Caco-2 (cell line): ENCODE measurements at places on chromosomes 12 and 14.

DNA sequence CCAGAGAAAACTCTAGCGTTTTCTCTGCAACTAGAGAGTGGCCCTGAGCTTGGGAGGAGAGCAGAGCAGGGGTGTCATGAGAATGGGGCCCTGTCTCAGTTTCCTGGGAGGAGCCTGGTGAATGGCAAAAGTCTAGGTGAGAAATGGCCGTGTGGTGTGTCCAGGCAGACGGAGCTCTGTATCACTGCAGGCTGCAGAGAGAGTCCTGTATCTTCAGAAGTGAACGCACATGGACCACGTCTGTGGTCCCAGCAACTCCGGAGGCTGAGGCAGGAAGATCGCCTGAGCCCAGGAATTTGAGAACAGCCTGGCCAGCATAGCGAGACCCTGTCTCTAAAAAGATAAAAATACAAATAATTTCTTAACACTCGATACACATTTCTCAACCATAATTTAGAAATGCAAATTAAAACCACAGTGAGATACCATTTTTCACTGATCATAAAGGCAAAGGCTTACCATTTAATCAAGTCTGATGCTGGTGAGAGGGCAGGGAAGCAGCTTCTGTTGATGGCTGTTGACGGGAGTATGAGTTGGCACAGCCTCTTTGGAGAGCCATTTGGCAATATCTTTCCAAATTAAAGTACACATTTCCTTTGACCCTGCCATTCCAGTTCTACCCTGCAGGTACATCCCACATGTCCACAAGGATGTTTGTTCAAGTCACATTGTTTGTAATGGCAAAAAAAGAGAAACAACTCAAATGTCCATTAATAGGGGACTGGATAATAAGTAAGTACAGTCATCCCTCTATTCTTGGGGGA lies 51.0 kb downstream of the NFKBIA start:
- no peak for DNase-seq

DNA sequence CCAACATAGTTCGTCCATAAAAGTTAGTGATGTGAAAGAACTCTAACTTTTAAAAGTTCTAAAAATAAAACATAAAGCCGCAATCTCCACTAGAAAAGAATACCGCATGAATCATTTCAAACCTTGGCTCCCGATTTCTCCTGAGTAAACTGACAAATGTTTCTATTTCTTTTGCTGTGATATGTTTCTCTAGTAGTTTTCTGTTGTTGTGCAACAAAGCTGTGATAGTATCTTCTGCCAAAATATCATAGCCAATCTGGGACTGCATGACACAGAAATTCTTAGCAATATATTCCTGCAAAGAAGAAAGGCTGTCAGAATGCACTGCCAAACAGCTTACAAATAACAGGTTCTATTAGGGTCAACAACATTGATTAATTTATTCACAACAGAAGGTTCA lies 174.0 kb downstream of the ITPR2 start:
- DNase-seq = no peak

DNA sequence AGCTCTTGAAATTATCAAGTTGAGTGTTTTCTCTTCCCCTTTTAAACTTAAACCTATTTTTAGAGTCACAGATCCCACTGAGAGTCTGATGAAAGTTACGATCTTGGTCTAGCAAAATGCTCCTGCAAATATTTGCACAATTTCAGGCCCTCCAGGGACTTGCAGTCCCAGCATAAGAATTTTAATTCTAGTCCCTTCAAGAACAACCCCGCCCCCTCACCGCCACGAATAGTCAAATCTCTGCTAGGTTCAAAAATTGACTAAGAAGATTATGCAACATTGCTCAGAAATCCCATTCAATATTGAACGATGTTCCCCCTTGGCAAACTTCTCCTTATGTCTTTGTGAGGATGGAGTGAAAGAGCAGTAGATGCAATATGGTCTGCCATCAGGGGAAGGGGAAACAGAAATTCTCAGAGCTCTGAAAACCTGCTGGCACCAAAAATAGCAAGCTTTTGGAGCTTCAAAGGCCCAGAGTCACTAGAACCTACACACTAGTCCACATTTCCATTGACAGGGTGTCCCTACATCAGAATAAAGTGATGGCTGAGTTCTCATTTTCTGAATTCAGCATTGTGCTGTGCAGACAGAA lies 127.5 kb upstream of the CCDC175 start:
- DNase-seq = no peak

DNA sequence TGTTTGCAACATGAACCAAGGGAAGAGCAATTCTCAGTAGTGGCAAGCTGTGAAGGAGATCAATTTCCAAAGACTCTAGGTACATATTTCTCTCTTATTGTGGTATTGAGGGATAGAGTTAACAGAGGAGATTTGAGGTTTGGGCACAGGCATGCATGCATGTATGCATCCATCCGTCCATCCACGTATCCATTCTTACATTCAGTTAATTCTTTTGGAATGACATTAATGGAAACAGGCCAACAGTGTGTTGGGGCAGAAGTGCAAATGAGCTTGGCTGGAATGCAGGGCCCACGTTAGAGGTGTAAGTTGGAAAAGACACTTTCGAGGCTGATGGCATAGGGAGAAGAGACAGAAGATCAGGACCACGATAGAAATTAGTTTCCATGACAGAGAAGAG lies 216.9 kb upstream of the PELI2 start:
- no peak for DNase-seq

DNA sequence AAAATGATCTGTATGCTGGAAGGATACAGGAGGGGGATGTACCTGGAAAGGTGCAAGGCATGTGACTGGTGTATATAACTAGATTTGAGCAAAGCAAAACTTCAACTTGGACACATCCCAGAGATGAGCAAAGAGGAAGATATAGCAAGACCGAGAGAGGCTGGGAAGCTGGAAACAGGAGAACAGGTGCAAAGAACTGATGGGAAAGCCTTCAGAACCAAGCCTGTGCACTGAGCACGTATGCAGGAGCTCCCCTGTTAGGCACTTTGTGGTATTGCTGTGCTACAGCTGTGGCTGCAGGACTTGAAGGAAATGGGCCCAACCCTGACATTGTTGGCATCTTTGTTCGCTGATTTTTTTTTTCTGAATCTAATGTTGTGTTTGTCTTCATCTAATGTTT lies 120.7 kb upstream of the PWP1 start:
- DNase-seq = no peak

- no peak for DNase-seq
These were observed 17.6 kb upstream of the CYP46A1 start for GRCh38 chr14:99666533-99666932.

GRCh38 chr12:52496590-52497071 lies 3.6 kb upstream of the KRT6A start:
- no peak for DNase-seq

GRCh38 chr12:121461048-121461447 lies 61.1 kb downstream of the RNF34 start:
- DNase-seq = no peak

GRCh38 chr14:87076146-87076545 lies 916.8 kb downstream of the GALC start:
- DNase-seq = no peak

- no peak for DNase-seq
These were observed 9.7 kb downstream of the SERPINA1 start for GRCh38 chr14:94378527-94379290.

DNA sequence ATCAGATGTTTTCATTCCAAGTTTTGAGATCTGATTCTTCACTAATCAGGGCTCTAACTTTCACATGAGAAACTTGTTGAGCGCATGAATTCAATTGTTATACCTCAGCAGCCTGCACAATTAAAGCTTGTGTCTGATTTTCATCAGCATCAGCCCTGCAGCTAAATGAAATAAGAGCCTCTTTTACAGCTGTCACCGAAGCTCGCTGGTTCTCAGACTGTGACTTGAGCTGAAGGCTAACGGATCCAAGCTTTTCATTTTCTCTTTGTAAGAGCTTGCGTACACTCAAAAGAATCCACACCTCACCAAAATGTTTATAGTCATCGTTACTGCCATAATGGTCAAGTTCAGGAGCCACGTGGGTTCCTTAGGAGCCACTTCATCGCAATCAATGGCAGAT lies 65.5 kb upstream of the BEGAIN start:
- no peak for DNase-seq

GRCh38 chr14:65351493-65352194 lies 60.9 kb upstream of the FUT8 start:
- no peak for DNase-seq

GRCh38 chr12:105721891-105722290 lies 391.4 kb downstream of the C12orf75 start:
- DNase-seq = no peak

DNA sequence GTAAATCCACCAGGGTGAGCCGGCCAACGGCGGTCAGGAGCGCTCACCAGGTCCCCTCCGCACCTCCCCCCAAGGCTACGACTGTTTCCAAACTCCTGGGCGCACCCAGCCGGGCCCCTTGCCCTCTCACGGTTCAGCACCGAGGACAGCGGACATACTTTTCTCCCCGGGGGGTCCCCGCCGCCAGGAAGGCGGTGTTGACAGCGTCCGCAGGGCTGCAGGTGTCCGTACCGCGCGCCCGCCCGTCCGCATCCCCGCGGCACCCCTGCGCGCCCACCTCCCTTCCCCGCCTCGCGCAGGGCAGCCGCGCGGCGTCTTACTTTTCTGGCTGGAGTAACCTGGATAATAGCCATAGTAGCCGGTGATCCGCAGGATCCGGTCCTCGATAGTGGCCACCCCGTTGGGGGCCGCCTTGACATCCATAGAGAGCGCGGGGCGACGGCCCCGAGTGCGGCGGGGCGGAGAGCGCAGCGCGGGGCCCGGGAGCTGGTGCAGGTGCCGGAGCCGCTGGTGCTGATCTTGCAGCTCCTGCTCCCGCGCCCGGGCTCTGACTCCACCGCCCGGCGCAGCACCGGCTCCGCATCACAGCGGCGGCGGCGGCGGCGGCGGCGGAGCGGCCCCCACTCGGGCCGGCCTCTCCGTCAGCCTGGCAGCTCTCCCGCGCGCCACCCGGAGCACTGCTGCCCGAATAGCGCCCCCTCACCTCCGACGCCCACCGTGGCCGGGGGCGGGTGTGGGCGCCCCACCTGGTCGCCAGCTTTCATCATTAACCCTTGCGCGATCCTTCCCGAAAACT lies at the start of gene SLC35F4:
Gene SLC35F4 (minus strand): TSS at position 690 of the 796 bp plus-strand sequence.
- no peak for DNase-seq

DNA sequence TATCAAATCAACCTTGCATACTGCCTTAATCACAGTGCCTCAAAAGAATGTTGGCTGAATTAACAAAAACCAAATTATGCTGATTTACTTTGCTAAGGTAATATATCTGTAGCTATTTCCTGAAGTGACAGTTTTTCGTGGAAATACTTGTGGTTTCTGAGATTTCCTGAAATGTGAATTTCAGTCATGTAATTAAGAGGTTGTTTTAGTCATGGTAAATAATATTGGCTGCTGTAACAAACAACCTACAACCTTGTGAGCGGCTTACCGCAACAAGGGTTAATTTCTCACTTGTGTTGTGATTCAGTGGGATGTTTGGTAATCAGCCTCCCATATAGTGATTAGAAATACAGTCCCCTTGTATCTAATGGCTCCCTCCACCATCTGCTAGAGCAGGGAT lies 387.9 kb downstream of the NELL2 start:
- no peak for DNase-seq

GRCh38 chr12:112370868-112371510 lies 11.2 kb downstream of the HECTD4 start:
- DNase-seq = peak; percentile 21

DNA sequence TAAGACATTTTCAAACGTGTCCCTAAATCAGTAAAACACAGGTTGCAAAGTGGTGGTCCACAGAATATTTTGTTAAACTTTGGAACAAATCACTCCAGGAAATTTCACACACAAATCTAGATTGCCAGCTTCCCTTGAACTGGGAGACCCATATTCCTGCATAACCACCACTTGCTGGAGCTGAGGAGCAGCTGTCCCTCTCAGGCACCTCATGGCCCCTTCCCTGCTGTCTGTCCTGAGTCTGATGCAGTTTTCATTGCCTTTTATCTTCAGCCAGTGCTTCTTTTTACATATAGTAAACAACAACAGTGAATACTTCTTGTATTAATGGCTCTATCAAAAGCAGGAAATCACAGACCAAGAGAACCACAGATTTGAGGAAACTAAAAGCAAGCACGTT lies 289.3 kb downstream of the MED13L start:
- DNase-seq = no peak

- no peak for DNase-seq
These were observed 10.9 kb downstream of the SMARCC2 start for GRCh38 chr12:56178347-56178746.

- DNase-seq = no peak
These were observed 263.2 kb downstream of the TRHDE start for GRCh38 chr12:72535212-72535990.

GRCh38 chr12:46841891-46842290 lies 16.1 kb upstream of the SLC38A4 start:
- no peak for DNase-seq

GRCh38 chr14:21748869-21749303 lies 75.3 kb upstream of the OR4E1 start:
- DNase-seq = peak; percentile 52

GRCh38 chr14:58697930-58698642 lies 60.3 kb downstream of the DACT1 start:
- DNase-seq = no peak

DNA sequence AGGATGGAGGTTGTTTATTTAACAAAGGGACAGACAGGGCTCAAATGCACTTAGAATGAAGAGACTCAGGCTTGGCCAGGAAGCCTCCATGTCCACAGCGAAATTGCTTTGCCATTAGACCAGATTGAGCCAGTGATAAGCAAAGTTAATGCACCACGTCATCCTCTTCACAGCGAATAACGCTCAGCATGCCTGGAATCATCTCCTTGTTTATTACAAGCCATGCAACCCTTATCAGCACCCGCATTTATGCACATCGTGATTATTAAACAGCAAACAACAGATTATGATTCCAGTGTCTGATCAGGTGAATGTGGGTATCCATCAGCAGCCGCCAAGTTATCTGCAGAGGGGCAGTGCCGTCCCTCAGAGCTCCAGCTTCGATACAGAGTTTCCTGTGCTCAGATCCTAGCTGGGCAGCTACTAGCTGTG lies 175.0 kb upstream of the TMEM132C start:
- DNase-seq = no peak

- no peak for DNase-seq
These were observed 101.3 kb downstream of the PTPRB start for GRCh38 chr12:70535896-70536374.

GRCh38 chr12:23893611-23894010 lies 55.9 kb downstream of the SOX5 start:
- DNase-seq = no peak

DNA sequence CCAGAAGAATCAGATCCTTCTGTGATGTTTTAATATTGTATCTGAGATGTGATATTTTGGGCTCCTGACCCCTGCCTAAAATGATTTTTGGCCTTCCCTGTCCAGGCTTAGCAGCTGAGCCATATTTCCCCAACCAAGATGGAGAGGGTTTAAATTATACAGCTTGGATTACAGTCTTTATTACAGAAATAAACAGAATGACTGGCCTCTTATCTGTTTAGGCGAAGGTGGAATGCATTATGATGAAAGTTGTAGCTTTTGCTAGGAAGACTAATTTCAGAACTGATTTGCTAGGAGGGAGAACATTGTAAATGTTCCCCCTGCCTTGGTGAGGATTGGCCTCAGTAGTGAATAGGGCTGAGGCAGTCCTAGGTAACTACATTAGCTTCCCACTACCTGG lies 23.3 kb downstream of the BMAL2 start:
- no peak for DNase-seq

- DNase-seq = no peak
These were observed 6.8 kb downstream of the RASSF9 start for GRCh38 chr12:85829391-85829790.
